Stimulated activated naive B cell treated with anti-CD40 and anti-IgM and Interleukin-4, amounts not matched to agents 10 μg/mL and 1 μg/mL and 100 μg/mL, for 72 hours (primary cell): ENCODE measurements at places on chromosomes 1 and 21.

GRCh38 chr1:192512426-192513162, 63.0 kb upstream of the RGS1 start:
- no peak for DNase-seq

- no peak for DNase-seq
Measured at GRCh38 chr1:81371864-81372263, 428.9 kb upstream of the ADGRL2 start.

- no peak for DNase-seq
Measured at GRCh38 chr1:229147072-229147471, 123.8 kb upstream of the RAB4A start.

- DNase-seq: no peak
Measured at GRCh38 chr1:56992318-56993125, 26.7 kb upstream of the C8B start.

DNA sequence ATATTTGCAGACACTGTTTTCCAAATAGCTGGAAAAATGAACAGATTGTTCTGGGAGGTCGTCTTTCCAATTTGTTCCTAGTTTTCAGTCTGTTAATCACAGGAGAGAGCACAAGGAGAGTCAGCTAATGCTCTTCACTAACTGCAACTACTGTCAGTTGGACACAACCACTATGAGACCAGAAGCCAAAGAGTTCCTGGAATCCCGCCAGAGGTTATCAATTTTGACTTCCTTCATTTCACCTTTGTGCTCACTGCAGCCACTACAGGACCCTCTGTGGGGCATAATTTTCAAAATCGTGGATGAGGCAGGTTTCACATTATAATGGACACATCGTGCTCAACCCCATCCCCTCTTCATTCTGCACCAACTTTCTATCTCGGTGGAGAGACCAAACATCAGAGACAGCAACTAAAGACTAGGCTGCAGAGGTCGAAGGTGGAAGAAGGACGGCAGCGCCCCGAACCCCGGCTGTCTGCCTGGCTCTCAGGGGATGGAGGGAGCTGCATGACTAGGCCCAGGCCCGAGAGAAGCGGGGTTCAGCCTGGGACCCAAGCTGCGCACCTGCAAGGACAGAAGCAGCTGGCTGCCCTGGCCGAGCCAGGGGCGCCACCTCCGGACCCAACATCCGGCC, 602 bp downstream of the KIAA0319L start:
- DNase-seq: no peak

- DNase-seq: no peak
Measured at GRCh38 chr1:227270554-227270953, 47.7 kb downstream of the CDC42BPA start.

DNA sequence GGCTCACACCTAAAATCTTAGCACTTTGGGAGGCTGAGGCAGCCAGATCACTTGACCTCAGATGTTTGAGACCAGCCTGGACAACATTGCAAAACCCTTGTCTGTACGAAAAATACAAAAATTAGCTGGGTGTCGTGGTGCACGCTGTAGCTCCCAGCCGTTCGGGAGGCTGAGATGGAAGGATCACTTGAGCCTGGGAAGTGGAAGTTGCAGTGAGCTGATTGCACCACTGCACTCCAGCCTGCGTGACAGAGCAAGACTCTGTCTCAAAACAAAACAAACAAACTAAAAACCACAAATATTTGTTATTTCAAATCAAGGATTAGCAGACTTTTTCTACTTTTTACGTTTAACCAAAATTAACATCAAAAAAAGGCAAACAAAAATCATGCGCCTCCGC, 31.3 kb downstream of the INKA2 start:
- DNase-seq: no peak

DNA sequence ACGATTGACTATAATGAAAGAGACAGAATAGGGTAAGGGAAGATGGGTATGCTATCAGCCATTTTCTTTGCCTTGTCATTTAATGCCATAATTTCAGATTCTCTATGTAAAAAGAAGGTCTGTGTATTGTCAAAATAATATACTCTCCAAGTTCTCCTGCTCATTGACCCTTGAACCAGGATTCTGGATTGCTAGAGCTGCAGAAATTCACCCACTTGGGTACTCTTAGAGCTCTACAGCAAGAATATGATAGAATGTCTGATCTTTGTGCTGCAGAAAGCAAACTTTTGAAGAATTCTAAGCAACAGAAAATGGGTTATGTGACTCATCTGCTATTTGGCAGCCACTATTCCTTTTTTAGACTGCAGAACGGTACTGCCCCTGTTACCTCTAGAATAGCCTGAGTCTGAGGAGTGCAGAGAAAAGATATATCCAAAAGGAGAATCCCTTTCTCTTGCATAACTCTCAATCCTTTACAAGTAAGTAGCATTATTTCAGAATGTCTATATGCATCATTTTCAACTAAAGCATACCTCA, 78.2 kb upstream of the TENT5C start:
- DNase-seq: no peak

DNA sequence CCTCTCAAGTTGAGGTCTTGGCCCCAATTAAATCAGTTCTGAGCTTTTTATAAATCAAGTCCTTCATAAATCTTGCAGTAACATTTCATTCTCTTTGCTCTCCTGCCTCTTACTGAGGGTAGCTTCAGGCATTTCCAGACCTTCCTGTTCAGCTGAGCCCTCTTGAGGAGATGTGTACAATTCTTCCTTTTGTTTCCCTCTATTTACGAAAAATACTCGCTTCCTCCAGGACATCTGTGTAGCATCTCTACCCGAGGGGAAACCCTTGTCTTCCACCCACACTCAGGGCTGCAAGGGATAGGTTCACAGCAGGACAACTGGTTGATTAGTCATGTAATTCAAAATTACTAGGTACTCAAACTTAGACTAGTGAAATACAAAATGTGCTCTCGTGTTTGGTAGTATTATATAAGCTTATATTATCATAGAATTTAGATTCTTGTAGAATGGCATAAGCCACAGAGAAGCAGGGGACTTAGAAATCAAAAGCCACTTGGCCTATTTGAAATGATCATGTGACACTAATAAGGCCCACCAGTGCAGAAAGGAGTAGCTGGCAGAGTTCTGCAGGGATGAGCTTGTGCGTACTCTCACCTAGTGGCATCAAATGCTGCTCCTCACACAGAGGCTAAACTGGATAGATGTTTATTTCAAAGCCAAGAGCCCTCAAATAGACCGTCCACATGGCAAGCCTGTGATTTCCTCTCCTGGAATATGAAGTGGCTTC, 126.7 kb downstream of the GDAP2 start:
- no peak for DNase-seq

- no peak for DNase-seq
Measured at GRCh38 chr1:208510192-208510952, 266.2 kb upstream of the PLXNA2 start.

DNA sequence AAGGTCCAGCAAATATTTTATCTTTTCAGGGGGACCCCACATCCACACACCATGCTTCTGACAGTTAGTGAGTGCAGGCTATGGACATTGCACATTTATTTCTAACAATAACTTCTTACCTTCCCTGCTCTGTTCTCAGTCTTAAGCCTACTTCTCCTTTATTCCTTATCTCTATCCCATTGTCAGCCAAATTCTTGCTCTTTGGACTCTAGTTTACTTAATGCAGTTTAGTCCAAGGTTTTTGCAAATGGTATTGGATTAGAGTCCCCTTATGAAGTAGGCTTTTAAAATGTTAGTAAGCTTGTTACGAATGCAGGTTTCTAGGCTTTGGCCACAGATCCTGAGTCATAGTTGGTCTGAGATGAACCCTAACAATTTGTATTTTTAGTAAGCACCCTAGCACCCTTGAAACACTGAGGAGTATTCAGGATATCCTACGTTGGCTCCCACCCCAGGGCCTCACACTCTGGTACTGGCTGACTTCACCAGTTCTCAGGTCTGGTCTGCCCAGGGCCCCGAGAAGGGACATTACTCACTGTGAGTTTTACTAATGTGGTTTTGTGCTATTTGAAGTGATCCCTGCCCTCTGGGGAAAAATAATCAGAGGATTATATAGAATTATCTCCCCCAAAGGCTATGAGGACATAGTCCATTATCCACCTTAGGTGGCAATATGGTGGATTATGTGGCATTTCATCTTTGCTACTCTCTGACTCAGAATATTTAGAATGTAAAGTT, 239.5 kb downstream of the TGFB2 start:
- no peak for DNase-seq

DNA sequence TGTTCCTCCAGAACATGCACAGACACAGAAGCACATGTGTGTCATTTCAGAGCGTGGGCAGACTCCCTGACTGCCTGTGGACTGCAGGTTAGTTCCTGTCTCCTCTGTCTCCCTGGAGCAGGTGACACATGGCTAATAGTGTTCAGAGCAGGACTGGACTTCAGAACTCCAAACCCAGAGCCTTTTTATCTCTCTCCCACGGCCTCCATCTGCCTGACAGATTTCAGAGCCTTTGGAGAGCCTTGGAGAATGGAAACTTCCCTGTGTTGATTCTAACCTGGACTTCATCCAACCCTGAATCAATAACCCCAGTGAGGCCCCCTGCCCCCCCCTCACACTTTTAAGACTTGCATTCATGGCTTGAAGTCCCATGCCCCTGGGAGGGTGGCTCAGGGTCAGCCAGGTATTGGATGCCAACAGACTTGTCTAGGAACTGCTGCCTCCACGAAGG, 44.4 kb downstream of the C1orf198 start:
- no peak for DNase-seq

- DNase-seq: no peak
Measured at GRCh38 chr1:232571523-232571922, 58.4 kb downstream of the SIPA1L2 start.

- DNase-seq: peak; percentile 42
Measured at GRCh38 chr1:38489844-38490270, 369.7 kb downstream of the RRAGC start.

DNA sequence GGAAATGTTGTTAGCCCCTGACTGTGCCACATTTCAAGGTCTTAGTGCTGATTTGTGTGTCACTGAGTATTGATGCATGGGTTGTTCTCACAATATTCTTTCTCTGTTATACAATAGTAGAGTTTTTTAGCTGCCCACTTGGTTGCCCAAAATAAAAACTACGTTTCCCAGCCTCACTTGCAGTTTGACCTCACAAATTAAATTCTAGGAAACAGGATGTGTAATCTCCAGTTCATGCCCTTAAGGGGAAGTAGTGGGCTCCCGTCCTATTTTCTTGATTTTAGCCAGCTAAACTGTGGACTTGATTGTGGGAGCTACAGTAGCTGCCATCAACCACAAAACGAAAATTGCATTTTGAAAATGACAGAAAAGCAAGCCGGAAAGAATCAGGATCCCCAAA, 27.3 kb upstream of the LAMC1 start:
- no peak for DNase-seq

GRCh38 chr1:46517932-46518498, 28.4 kb downstream of the DMBX1 start:
- no peak for DNase-seq

- DNase-seq: no peak
Measured at GRCh38 chr1:243587823-243588560, 262.1 kb downstream of the AKT3 start.

DNA sequence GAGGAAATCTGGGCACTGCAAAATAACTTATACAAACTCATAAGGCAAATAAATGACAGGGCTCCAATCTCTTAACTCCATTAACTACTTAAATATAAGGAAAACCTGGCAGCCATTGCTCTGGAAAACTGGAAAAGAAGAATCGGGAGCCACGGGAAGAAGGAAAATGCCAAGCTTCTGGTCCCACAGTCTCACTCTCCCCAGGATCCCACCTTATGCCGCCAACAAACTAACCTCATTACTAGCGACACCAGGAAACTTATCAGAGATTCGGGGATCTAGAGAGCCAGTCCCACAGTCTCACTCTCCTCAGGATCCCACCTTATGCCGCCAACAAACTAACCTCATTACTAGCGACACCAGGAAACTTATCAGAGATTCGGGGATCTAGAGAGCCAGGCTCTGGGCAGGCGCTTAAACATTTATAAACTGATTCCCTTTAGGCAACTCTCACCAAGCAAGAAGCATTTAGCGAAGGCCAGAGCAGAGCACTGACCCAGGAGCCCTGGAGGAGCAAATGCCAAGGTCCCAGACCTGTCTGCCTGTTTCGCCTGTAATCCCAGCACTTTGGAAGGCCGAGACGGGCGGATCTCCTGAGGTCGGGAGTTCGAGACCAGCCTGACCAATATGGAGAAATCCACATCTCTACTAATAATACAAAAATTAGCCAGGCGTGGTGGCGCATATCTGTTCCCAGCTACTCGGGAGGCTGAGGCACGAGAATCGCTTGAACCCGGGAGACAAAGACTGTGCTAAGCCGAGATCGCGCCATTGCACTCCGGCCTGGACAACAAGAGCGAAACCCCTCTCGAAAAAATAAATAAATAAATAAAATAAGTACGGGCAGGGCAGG, 720 bp downstream of the PSMB2 start:
- peak; percentile 1 for DNase-seq

GRCh38 chr1:43255438-43256210, 14.2 kb upstream of the TMEM125 start:
- DNase-seq: no peak

DNA sequence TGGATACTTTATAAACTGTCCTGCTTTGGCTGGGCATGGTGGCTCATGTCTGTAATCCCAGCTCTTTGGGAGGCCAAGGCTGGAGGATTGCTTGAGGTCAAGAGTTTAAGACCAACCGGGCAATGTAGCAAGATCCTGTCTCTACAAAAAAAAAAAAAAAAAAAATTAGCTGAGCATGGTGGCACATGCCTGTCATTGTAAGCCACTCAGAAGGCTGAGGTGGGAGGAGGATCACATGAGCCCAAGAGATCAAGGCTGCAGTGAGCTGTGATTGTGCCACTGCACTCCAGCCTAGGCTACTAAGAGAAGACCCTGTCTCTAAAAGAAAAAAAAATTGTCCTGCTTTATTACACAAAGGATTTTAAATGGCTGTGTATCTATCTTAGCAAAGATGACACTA, 95.2 kb downstream of the LBR start:
- no peak for DNase-seq

DNA sequence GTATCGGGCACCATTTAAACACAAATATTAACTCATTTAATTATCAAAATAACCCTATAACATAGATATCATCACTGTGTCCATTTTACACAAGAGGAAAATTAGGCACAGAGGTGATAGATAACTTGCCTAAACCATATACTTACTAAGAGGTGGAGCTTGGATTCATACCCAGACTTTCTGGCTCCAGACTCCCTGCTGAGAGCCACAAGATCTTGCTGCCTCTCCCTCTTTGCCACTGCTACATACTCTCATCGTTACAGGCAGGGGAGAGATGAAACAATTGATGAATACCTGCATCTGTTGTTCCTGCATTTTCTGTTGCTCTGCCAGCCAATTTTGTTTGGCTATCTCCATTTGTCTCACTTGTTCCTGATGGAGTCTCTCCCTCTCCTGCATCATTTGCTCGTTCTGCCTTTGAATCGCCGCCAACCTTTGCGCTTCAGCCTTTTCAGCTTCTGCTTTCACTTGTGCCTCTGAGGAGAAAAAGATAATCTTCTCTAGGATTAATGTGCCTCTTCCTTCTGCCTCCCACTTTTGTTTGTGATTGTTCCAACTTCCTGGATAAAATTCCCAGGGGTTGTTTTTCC, 10.6 kb downstream of the GBP5 start:
- DNase-seq: no peak

- DNase-seq: no peak
Measured at GRCh38 chr1:187691439-187691838, 862.7 kb downstream of the PLA2G4A start.
